ENCODE measurements at places on chromosomes 12 and 14.

DNA sequence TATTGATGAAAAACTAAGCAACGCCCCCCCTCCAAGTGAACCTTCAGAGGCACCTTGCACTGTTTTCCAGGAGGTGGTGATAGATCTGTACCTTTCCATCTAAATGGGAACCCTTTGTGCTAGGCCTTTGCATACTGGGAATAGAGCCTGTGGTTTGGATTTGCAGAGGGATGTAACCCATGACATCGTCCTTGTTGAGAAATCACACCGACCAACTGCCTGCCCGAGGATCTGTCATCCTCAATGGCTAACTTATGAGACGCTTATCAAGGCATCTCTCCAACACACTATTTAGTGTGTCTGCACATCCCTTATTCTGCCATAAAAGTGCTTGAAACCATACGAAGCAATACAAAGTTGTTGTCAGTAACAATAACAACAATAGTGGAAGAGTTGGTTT lies 22.9 kb downstream of the NTN4 start:
- no peak overlapping the region for H3K27ac ChIP-seq
- H3K36me3 ChIP-seq, result no peaks in the 10 kb centered on the region
- no peak for DNase-seq

DNA sequence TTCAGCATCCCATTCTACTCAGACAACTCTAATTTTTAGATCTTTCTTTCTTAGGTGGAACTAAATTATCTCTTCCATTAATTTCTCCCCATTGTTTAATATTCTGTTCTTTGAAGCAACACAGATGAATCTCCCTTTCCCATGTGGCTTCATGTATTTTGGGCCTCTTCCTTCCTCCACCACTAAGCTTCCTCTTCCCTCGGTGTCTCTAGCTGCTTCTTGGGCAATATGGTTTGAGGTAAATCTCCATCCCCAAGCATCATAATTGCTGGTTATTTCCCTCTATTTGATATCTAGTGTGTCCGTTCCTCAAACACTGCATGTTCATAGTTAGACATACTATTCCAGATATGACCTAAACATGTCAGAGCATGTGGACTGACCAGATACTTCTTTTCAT lies 119.2 kb downstream of the PELI2 start:
- DNase-seq, result no peak
- H3K27ac ChIP-seq, result no peak overlapping the region
- no peaks in the 10 kb centered on the region for H3K36me3 ChIP-seq
- H3K4me3 ChIP-seq, result no peak overlapping the region
- no peaks in the 10 kb centered on the region for H3K4me1 ChIP-seq

- peaks cover 13% of the 10 kb centered on the region for H3K4me1 ChIP-seq
- no peaks in the 10 kb centered on the region for H3K36me3 ChIP-seq
- DNase-seq, result no peak
- H3K4me3 ChIP-seq, result no peak overlapping the region
- no peaks in the 10 kb centered on the region for H3K27me3 ChIP-seq
These were observed 5.2 kb upstream of the RAD52 start for GRCh38 chr12:954741-955140.

- H3K27ac ChIP-seq, result no peak overlapping the region
- DNase-seq, result no peak
- peaks cover 10% of the 10 kb centered on the region for H3K4me1 ChIP-seq
- peaks cover 9% of the 10 kb centered on the region for H3K36me3 ChIP-seq
- H3K27me3 ChIP-seq, result no peaks in the 10 kb centered on the region
- no peak overlapping the region for H3K4me3 ChIP-seq
These were observed 15.0 kb downstream of the CEP128 start for GRCh38 chr14:80926397-80927082.

DNA sequence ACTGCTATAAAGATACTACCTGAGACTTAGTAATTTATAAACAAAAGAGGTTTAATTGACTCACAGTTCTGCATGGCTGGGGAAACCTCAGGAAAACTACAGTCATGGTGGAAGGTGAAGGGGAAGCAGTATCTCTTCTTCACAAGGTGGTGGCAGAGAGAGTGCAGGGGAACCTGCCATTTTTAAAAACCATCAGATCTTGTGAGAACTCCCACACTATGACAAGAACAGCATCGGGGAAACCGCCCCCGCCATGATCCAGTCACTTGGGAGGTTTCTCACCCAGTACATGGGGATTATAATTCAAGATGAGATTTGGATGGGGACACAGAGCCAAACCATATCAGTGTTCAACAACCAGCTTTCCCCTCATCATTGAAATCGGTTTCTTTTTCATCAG lies 49.9 kb downstream of the AEBP2 start:
- H3K4me1 ChIP-seq, result no peaks in the 10 kb centered on the region
- no peaks in the 10 kb centered on the region for H3K27me3 ChIP-seq
- no peak overlapping the region for H3K27ac ChIP-seq
- no peak overlapping the region for H3K4me3 ChIP-seq
- DNase-seq, result no peak

- peaks cover 4% of the 10 kb centered on the region for H3K27me3 ChIP-seq
- no peaks in the 10 kb centered on the region for H3K36me3 ChIP-seq
- no peak overlapping the region for H3K27ac ChIP-seq
- H3K4me1 ChIP-seq, result no peaks in the 10 kb centered on the region
- H3K4me3 ChIP-seq, result no peak overlapping the region
These were observed 338.8 kb upstream of the OR4E1 start for GRCh38 chr14:22012452-22012851.

- no peak for DNase-seq
- no peak overlapping the region for H3K4me3 ChIP-seq
- peaks cover 54% of the 10 kb centered on the region for H3K4me1 ChIP-seq
These were observed 152.2 kb upstream of the BMP4 start for GRCh38 chr14:54108481-54109471.

GRCh38 chr12:100624571-100624970 lies 51.1 kb downstream of the GAS2L3 start:
- no peak for DNase-seq
- H3K27ac ChIP-seq, result no peak overlapping the region
- H3K4me1 ChIP-seq, result no peaks in the 10 kb centered on the region
- H3K27me3 ChIP-seq, result no peaks in the 10 kb centered on the region

DNA sequence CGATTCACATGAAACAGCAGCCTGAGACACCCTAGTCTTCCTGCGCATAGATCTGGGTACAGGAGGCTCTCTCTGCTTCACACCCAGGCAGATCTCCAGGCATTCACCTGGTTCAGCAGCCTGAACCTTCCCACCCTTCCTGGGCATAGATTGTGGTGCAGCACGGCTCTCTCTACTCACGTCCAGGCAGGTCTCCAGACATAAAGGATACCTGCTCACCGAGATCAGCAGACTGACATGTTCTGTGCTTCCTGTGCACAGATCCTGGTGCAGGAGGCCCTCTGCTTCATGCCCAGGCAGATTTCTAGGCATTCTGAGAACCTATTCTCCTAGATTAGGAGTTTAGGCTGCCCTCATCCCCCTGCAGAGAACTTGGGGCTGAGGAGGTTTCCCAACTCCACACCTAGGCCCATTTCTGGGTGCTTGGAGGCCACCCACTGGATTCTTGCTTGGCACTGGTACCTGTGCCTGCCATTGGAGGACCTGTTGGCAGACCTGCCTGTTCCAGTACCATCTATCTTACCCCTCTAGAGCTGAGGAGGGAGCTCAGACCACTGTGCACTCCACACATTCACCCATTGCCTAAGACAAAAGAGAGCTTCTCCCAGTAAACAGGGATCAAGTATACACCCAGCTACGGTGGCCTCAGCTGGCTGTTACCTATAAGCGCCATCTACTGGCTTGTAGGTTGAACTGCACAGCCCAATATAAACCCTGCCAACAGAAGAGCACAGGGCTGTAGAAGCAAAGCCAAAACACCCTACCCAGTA lies 28.0 kb upstream of the GARIN6 start:
- no peak overlapping the region for H3K4me3 ChIP-seq
- H3K4me1 ChIP-seq, result no peaks in the 10 kb centered on the region
- H3K27ac ChIP-seq, result no peak overlapping the region
- no peaks in the 10 kb centered on the region for H3K36me3 ChIP-seq
- no peaks in the 10 kb centered on the region for H3K27me3 ChIP-seq

GRCh38 chr12:128660532-128661225 lies 163.1 kb downstream of the SLC15A4 start:
- DNase-seq, result no peak
- H3K4me1 ChIP-seq, result no peaks in the 10 kb centered on the region
- H3K27ac ChIP-seq, result no peak overlapping the region
- no peak overlapping the region for H3K4me3 ChIP-seq
- no peaks in the 10 kb centered on the region for H3K27me3 ChIP-seq

DNA sequence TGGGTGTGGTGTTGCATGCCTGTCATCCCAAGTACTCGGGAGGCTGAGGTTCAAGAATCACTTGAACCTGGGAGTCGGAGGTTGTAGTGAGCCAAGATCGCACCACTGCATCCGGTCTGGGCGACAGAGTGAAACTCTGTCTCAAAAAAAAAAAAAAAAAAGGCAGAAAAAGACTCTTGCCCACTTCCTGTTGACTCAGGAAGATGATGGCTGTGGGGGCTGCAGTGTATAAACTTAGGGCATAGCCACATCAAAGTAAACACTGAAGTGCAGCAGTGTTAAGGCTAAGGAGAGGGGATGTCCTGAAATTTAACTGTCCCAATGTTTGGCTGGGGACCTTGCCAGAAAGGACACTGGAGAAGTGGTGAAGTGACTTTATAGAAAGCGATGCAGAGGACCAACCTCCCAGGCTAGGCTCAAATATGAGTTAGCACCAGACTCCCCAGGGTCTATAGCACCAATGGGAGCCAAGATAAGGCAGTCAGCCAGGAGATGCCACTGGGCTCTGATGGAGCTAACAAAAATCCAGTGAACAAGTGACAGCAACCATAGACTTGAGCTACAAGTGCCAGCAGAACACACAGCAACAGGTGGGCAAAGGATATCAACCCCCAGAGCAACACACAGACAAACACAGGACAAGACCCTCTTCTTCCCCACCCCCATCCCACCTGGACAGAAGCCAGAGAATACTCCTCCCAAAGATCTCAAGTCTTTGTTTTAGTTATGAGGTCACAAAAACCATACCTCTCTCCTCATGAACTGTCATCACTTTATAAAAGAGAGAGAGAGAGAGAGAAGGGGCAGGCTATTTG lies 28.0 kb downstream of the NELL2 start:
- peaks cover 12% of the 10 kb centered on the region for H3K27me3 ChIP-seq
- H3K4me3 ChIP-seq, result no peak overlapping the region
- no peaks in the 10 kb centered on the region for H3K36me3 ChIP-seq
- no peak for DNase-seq
- H3K4me1 ChIP-seq, result no peaks in the 10 kb centered on the region

DNA sequence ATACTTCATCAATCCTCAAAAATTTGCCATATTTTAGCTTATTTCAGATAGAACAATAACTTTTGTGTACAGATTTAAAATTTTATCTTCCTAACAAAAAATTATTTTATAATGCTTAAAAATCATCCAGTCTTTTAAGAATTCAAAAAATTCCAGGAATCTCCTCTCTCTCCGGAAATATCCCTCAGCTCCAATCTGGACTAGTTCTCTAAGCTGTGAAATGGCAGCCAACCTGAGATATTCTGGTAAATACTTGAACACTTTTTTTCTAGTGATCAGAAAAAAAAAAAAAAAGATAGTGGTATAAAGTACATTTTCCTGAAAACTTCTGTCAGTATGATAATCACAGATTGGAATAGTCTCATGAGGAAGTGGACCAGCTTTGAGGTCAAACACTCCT lies 57.6 kb downstream of the SSPN start:
- H3K36me3 ChIP-seq, result no peaks in the 10 kb centered on the region
- H3K27me3 ChIP-seq, result no peaks in the 10 kb centered on the region

GRCh38 chr12:119423285-119423684 lies 88.8 kb downstream of the CCDC60 start:
- H3K27me3 ChIP-seq, result no peaks in the 10 kb centered on the region
- no peaks in the 10 kb centered on the region for H3K36me3 ChIP-seq
- H3K27ac ChIP-seq, result no peak overlapping the region
- no peak overlapping the region for H3K4me3 ChIP-seq
- H3K4me1 ChIP-seq, result no peaks in the 10 kb centered on the region

DNA sequence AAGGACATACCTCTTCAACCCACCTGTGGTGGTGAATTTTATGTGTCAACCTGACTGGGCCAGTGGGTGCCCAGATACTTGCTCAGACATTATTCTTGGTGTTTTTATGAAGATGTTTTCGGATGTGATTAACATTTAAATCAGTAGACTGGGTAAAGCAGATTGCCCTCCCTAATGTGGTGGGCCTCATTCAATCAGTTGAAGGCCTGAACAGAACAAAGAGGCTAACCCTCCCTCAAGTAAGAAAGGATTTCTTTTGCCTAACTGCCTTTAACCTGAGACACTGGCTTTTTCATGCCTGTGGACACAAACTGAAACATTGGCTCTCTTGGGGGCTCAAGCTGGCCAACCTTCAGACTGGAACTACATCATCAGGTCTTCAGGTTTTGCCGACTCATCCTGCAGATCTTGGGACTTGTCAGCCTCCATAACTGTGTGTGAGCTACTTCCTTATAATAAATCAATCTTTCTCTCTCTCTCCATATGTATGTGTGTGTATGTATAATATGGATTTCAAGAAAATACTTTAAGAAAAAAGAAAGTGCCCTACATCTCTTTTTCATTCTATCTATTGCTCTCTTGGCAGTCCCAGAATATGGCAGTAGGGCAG lies 39.4 kb downstream of the RTN1 start:
- no peak for DNase-seq
- no peaks in the 10 kb centered on the region for H3K4me1 ChIP-seq
- H3K4me3 ChIP-seq, result no peak overlapping the region
- no peak overlapping the region for H3K27ac ChIP-seq
- H3K27me3 ChIP-seq, result peaks cover 10% of the 10 kb centered on the region

DNA sequence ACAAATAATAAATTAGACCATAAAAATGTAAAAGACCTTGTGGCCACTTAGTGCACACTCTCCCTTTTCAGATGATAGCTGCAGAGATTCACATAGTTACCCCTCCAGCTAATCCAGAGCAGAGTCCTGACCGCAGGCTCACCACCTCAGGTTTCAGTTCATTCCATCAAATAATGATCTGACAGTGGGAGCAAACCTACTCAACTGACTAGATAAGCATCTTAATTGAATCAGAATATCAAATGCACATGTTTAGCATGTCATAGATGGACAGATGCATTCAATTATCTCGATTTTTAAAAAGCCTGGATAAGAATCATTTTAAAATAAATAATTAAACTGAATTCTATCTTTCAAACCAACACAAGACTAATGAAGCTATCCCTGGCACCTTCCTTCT lies 242.3 kb upstream of the PDZRN4 start:
- no peaks in the 10 kb centered on the region for H3K36me3 ChIP-seq
- H3K27ac ChIP-seq, result no peak overlapping the region
- DNase-seq, result no peak

DNA sequence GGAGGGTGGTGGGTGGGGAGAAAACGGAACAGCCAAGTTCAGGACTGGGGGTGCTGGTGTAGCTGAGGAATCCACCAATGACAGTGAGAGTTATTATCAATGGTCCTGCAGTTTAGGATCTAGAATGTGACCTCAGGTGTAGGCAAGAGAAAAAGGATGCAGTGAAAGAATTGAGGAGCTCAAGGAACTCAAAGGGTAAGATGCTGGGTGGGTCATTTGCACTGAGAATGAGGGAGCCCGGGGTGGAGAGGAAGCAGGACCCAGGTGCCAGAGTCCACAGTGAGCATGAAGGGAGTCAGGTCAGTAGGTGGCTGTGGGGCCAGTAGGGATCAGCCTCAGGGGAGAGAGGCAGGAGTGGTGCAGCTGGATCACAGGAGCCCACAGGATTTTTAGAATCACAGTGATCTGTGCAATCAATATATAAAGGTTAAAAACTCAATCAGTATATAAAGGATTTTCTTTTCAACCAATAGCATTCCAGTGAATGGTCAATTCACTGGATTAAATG lies 3.2 kb upstream of the KRT7 start:
- no peak overlapping the region for H3K4me3 ChIP-seq
- H3K27me3 ChIP-seq, result no peaks in the 10 kb centered on the region
- peak; percentile 33 for DNase-seq

Measured in RWPE2 (cell line).